ENCODE measurements at places on chromosomes 6 and 20. TPM values are rescaled to one million over a fixed set of nuclear protein-coding genes. Genes with fewer than 3 reads are reported as not detected.

GRCh38 chr6:156659822-156660198, 117.4 kb upstream of the ARID1B start:
- DNase-seq = no peak
- no peaks in the 10 kb centered on the region for H3K36me3 ChIP-seq
- no peak overlapping the region for H3K27ac ChIP-seq
- no peak overlapping the region for H3K4me3 ChIP-seq
- no peaks in the 10 kb centered on the region for H3K4me1 ChIP-seq

GRCh38 chr20:60132162-60132826, 174.1 kb downstream of the CDH26 start:
- H3K27me3 ChIP-seq = no peaks in the 10 kb centered on the region
- no peaks in the 10 kb centered on the region for H3K4me1 ChIP-seq
- no peak for DNase-seq

DNA sequence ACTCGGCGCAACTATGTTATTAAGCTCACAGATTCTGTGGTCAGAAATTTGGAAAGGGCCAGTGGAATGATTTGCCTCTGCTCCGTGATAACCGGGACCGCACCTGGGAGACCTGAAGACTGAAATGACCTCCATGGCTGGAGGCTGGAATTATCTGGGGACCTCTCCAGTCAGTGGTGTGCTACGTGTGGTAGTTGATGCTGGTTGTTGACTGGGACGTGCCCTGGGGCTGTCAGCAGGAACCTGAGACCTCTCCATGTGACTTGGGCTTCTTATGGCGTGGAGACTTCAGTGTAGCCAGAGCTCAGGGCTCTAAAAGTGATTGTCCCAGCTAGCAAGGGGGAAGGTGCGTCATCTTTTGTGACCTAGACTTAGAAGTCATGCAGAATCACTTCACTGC, 50.3 kb downstream of the CHMP4B start:
- peaks cover 16% of the 10 kb centered on the region for H3K4me1 ChIP-seq
- DNase-seq = no peak
- peaks cover 15% of the 10 kb centered on the region for H3K36me3 ChIP-seq
- no peaks in the 10 kb centered on the region for H3K27me3 ChIP-seq
- H3K4me3 ChIP-seq = no peak overlapping the region

DNA sequence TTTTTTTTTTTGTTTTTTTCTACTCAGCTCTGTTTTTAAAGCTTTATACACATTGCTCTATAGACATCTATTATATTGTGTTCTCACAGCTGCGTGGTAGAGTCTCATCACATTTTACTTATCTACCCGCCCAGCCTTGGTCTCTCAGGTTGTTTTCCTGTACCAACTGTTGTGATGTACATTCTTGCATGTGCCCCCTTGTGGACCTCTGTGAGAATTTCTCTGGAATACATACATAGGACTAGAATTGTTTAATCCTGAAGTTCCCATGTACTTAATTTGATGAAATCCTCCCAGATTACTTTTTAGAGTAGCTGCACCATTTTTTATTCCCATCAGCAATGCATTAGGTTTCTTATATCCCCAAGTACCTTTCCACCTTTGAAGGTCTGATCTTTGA, 40.4 kb upstream of the TINAG start:
- H3K27ac ChIP-seq = no peak overlapping the region
- no peak for DNase-seq
- no peaks in the 10 kb centered on the region for H3K27me3 ChIP-seq
- no peaks in the 10 kb centered on the region for H3K4me1 ChIP-seq
- H3K36me3 ChIP-seq = no peaks in the 10 kb centered on the region

GRCh38 chr20:59082077-59082740, 39.6 kb upstream of the PRELID3B start:
- H3K4me1 ChIP-seq = peaks cover 9% of the 10 kb centered on the region
- no peak overlapping the region for H3K4me3 ChIP-seq
- no peaks in the 10 kb centered on the region for H3K27me3 ChIP-seq
- no peak for DNase-seq
- no peaks in the 10 kb centered on the region for H3K36me3 ChIP-seq
- no peak overlapping the region for H3K27ac ChIP-seq

DNA sequence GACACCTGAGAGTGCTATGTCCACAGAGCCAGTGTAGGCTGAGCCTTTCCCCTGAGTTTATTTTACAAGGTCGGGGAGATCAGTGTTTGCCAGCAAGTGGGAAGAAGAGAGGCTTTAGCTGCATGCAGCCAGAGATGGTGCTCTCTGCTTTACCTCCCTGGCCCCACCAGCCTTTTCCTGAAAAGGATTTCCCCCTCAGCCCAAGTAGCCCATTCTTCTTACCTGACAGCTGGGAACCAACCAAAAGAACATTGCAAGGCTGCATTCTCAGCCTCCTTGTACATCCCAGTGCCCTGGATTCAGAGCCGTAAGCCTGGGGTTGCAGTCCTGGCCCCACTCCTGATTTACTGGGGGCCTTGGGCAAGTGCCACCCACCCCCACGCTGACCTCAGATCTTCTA, 16.9 kb downstream of the SNPH start:
- no peaks in the 10 kb centered on the region for H3K27me3 ChIP-seq
- DNase-seq = no peak
- H3K36me3 ChIP-seq = no peaks in the 10 kb centered on the region
- no peak overlapping the region for H3K27ac ChIP-seq
- H3K4me1 ChIP-seq = no peaks in the 10 kb centered on the region

GRCh38 chr6:45812922-45813321, 202.7 kb downstream of the CLIC5 start:
- no peaks in the 10 kb centered on the region for H3K36me3 ChIP-seq
- no peak for DNase-seq
- no peak overlapping the region for H3K27ac ChIP-seq
- H3K4me1 ChIP-seq = no peaks in the 10 kb centered on the region
- H3K4me3 ChIP-seq = no peak overlapping the region
- no peaks in the 10 kb centered on the region for H3K27me3 ChIP-seq

DNA sequence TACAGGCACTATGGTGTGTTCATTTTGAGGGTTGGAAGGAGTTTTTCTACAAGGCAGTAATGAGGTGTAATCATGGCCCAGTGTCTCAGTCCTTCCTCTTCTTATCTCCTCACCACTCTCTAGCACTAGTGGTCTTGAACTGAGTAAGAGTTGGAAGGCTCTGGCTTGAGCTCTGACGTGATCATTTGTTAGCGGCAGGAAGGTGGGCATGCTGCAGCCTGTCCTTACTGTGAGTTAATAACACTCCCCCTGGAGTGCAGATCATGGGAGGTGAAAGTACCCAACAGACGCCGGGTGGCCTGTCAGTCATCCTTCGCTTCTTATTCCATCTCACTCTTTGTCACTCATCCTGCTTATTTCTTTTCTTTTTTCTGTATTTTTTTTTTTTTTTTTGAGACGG, 356.9 kb downstream of the CDKAL1 start:
- H3K4me3 ChIP-seq = no peak overlapping the region
- no peaks in the 10 kb centered on the region for H3K4me1 ChIP-seq
- H3K27ac ChIP-seq = no peak overlapping the region
- H3K36me3 ChIP-seq = no peaks in the 10 kb centered on the region
- DNase-seq = no peak

GRCh38 chr6:134029495-134030455, 22.6 kb downstream of the SLC2A12 start:
- DNase-seq = no peak
- H3K36me3 ChIP-seq = no peaks in the 10 kb centered on the region
- no peak overlapping the region for H3K4me3 ChIP-seq

DNA sequence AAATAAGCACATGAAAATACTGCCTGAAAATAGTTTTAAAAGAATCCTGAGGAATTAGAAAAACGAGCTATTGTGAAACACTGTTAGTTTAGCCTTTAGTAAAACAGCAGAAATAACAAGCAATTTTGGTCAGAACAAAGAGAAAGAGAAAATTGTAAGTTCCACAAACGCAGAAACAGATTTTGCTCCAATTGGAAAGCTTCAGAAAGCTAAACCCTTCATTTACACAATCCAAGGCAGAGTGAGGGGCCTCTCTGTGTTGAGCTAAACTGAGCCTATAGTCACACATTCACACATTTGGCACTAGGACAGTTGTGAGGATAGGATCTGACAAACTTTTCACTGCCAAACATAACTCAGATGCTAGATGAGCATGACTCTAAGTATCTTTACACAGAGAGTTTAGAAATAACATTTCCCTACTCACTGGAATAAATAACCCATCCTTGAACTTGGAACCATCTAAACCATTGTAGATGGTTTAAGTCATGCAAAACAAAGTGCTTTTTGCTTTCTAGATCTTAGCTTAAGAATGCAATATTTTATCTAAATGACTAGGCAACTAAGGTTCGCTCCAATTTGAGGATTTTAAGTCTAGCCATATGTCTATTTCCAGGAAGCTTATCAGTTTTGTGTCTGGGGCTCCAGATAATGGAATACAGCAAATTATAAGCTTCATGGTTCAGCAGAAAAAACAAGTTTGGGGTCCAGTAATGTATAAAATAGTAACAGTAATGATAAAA, 122.6 kb downstream of the SGK1 start:
- no peaks in the 10 kb centered on the region for H3K4me1 ChIP-seq
- H3K27ac ChIP-seq = no peak overlapping the region
- no peaks in the 10 kb centered on the region for H3K36me3 ChIP-seq
- no peaks in the 10 kb centered on the region for H3K27me3 ChIP-seq

The ZBTB9 gene
- total RNA-seq = 8.7 TPM

The DCDC2 gene
- 9.4 TPM for total RNA-seq

The FOXC1 gene
- 1.0 TPM for total RNA-seq

Measured in upper lobe of left lung (tissue), 6 donors.